H9 (cell line): ENCODE measurements at places on chromosomes 5 and 9. TPM values are rescaled to one million over a fixed set of nuclear protein-coding genes. Genes with fewer than 3 reads are reported as not detected.

EEIG1 gene
- 52.3 and 59.5 TPM in 2 replicates for total RNA-seq

ACOT12 gene
- not detected in 2 replicates for total RNA-seq

SLC25A48 gene
- 0.46 and 0.66 TPM in 2 replicates for total RNA-seq

UBQLN1 gene
- 111 and 116 TPM in 2 replicates for total RNA-seq

SPEF2 gene
- 0.33 and 1.0 TPM in 2 replicates for total RNA-seq

ACTBL2 gene
- total RNA-seq, result not detected in 2 replicates

PRDM12 gene
- total RNA-seq, result not detected in 2 replicates

GABRA6 gene
- total RNA-seq, result not detected in 2 replicates

SHROOM1 gene
- total RNA-seq, result 5.8 and 7.0 TPM in 2 replicates

GARIN3 gene
- total RNA-seq, result not detected in 2 replicates

GRCh38 chr9:93171261-93171990 lies 12.5 kb upstream of the WNK2 start:
- no peak overlapping the region for H3K4me3 ChIP-seq
- H3K27me3 ChIP-seq, result no peaks in the 10 kb centered on the region
- H3K4me1 ChIP-seq, result no peaks in the 10 kb centered on the region
- H3K27ac ChIP-seq, result no peak overlapping the region

GRCh38 chr5:178396796-178397720 lies 164.5 kb upstream of the PHYKPL start:
- H3K27ac ChIP-seq, result no peak overlapping the region
- no peak for DNase-seq
- no peaks in the 10 kb centered on the region; the same call in 1 of the 2 replicates for H3K4me1 ChIP-seq
- no peak overlapping the region for H3K4me3 ChIP-seq
- no peaks in the 10 kb centered on the region for H3K36me3 ChIP-seq

GRCh38 chr5:156540491-156540890 lies 213.5 kb downstream of the SGCD start:
- no peak overlapping the region for H3K27ac ChIP-seq
- H3K4me3 ChIP-seq, result no peak overlapping the region
- no peaks in the 10 kb centered on the region for H3K27me3 ChIP-seq
- H3K36me3 ChIP-seq, result no peaks in the 10 kb centered on the region

- H3K36me3 ChIP-seq, result peaks cover 7% of the 10 kb centered on the region; the same call in 1 of the 2 replicates
- H3K4me3 ChIP-seq, result no peak overlapping the region
- no peak overlapping the region for H3K27ac ChIP-seq
These were observed 19.0 kb downstream of the KIAA1958 start for GRCh38 chr9:112505607-112506006.

DNA sequence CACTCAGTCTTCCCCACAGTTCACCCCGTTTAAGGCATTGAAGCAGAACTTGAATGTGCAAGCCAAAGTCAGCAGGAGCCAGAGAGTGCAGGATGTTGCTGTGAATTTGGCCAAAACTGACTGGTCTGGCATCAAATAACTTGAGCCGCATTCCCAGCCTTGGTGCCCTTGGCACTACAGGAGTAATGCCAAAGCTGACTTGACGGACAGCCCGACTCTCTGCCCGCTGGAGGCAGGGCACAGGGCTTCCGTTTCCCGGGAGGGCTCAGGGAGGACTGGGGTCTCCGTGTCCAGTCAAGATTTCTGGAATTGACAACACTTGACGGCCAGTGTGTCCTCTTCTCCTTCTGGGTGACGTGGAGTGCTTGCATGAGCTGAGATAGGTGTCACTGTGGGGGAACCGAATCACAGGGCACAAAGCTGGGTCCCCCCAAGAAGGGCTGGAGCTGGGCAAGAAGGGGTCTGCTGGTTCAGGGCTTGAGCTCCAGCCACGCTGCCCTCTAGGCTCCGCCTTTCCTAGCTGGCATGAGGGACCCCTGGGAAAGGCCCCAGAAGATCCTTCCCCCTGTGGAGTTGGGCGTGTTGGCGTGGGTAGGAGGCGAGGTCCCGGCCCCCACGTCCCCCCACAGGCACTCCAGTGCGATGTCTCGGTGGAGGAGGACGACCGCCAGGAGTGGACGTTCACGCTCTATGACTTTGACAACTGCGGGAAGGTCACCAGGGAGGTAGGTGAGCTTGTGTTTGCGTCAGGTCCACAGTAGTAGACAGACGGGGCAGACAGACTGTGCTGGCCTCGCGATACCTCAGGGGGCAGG lies 25.2 kb downstream of the NKD2 start:
- H3K4me1 ChIP-seq, result no peaks in the 10 kb centered on the region
- no peak for DNase-seq
- H3K27ac ChIP-seq, result no peak overlapping the region
- H3K4me3 ChIP-seq, result no peak overlapping the region
- no peaks in the 10 kb centered on the region for H3K27me3 ChIP-seq

DNA sequence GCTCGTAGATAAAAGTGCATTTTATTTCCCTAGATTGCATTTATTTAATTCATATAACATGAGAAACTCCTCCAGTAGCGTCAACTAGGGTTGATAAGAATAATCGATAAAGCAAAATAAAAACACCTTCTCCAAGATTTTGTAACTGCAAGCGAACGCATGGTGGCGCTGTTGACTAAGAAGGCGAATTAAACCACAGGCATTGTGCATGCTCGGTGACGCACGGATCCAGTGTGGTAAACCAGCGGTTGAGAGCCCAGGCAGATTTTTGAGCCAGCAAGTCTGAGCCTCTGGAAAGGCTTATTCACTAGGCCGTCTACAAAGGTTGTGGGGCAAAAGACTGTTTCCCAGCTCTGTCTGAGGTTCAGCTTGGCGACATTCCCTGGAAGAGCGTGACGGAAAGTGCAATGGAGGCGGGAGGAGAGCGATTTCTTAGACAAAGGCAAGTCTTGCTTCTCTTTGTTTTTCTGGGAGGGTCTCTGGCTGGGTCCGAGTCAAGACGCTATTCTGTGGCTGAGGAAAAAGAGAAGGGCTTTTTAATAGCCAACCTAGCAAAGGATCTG lies at the start of gene PCDHB3:
Gene PCDHB3 (plus strand): TSS at position 231 of the 563 bp plus-strand sequence. CDS start 177 bp downstream, at position 408.
- H3K27me3 ChIP-seq, result no peaks in the 10 kb centered on the region
- DNase-seq, result peak; percentile 79
- H3K4me1 ChIP-seq, result no peaks in the 10 kb centered on the region

- peaks cover 14% of the 10 kb centered on the region for H3K36me3 ChIP-seq
- H3K4me1 ChIP-seq, result no peaks in the 10 kb centered on the region; the same call in 1 of the 2 replicates
- no peaks in the 10 kb centered on the region for H3K27me3 ChIP-seq
These were observed 6.7 kb downstream of the OR1K1 start for GRCh38 chr9:122806661-122807060.

GRCh38 chr5:174166231-174167079 lies 120.9 kb downstream of the NSG2 start:
- H3K4me1 ChIP-seq, result no peaks in the 10 kb centered on the region
- DNase-seq, result no peak
- H3K27ac ChIP-seq, result no peak overlapping the region
- H3K27me3 ChIP-seq, result no peaks in the 10 kb centered on the region
- no peaks in the 10 kb centered on the region for H3K36me3 ChIP-seq
- no peak overlapping the region for H3K4me3 ChIP-seq

DNA sequence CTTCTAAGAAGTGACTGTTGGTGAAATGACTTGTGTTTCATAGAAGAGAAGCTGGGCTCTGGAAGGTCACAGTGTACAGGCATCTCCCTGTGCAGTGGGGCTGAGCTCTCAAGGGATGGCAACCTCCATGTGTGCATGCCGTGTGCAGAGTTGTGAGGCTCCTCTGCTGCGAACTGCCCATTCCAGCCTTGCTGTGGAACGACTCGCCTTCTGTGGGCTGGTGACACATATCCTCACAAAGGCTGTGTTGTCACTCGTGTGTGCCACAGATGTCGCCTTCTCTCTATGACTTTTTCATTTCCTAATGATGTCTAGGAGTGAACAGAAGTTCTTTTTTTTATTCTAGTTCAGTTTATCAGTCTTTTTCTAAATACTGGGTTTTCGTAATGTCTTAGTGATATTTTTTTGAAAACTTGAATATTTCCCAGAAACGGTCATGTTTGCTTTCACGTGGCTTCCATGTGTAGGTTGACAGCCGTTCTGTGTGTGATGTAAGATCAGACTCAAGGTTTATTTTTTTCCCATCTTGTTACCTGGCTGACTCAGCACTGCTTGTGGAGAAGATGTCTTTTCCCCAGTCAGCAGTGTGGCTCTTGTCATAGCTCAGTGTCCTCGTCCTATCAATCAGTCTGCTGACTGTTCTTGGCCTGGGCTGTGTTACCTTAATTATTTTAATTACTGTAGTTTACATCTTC lies 57.3 kb upstream of the CACNA1B start:
- H3K4me3 ChIP-seq, result no peak overlapping the region
- DNase-seq, result no peak
- no peaks in the 10 kb centered on the region for H3K4me1 ChIP-seq
- H3K36me3 ChIP-seq, result peaks cover 70% of the 10 kb centered on the region
- no peak overlapping the region for H3K27ac ChIP-seq

DNA sequence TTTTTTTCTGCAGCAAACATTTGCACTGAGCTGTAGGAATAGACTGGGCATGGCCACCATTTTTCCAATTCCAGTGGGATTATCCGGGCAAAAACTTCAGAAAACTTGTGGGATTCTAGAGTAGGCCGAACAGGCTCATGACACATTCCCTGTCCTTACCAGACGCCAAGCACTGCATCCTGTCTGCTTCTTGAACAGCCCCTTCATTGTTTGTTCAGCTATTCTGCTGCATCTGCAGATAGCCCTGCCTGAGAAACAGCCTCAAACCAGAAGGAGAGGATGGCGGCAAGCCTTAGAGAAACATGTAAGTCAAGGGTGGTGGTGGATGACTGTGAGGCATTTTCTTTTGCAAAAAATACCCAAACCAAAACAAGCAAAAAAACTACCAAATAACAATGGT lies 111.8 kb upstream of the NTRK2 start:
- H3K27me3 ChIP-seq, result no peaks in the 10 kb centered on the region
- H3K4me3 ChIP-seq, result no peak overlapping the region
- H3K27ac ChIP-seq, result no peak overlapping the region

- peaks cover 3% of the 10 kb centered on the region; the same call in 1 of the 2 replicates for H3K4me1 ChIP-seq
- H3K36me3 ChIP-seq, result no peaks in the 10 kb centered on the region
- H3K27ac ChIP-seq, result no peak overlapping the region
- H3K4me3 ChIP-seq, result no peak overlapping the region
- DNase-seq, result peak; percentile 52
These were observed 97.1 kb downstream of the UNC13B start for GRCh38 chr9:35258660-35259474.

GRCh38 chr5:170612256-170612678 lies 108.4 kb downstream of the KCNIP1 start:
- H3K36me3 ChIP-seq, result no peaks in the 10 kb centered on the region
- no peaks in the 10 kb centered on the region; the same call in 1 of the 2 replicates for H3K27me3 ChIP-seq

GRCh38 chr5:116446356-116447005 lies 128.1 kb downstream of the SEMA6A start:
- H3K4me3 ChIP-seq, result no peak overlapping the region; the same call in 2 of the 3 replicates
- peaks cover 53% of the 10 kb centered on the region for H3K36me3 ChIP-seq
- H3K27me3 ChIP-seq, result no peaks in the 10 kb centered on the region
- peaks cover 6% of the 10 kb centered on the region; the same call in 1 of the 2 replicates for H3K4me1 ChIP-seq

DNA sequence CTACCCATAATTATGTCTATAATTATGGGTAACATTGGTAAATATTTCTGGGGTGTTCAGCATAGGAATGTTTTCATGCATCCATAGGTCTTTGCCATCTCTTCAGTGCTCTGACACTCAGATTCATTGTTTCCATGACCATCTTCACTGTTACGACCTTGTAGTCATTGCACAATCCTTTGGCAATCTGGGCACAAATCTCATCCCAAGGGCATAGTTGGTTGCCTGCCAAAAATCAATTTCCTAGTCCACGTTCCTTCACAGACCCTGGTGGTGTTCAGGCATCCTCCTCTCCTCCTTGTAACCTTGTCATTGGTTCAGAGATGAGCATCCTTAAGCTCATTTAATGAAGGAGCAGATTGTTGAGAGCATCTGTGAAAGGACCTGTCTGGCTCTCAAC lies 1400.7 kb downstream of the CDH12 start:
- no peaks in the 10 kb centered on the region for H3K27me3 ChIP-seq
- no peak overlapping the region for H3K4me3 ChIP-seq
- no peak overlapping the region for H3K27ac ChIP-seq
- no peaks in the 10 kb centered on the region for H3K4me1 ChIP-seq
- no peak for DNase-seq
- no peaks in the 10 kb centered on the region for H3K36me3 ChIP-seq

DNA sequence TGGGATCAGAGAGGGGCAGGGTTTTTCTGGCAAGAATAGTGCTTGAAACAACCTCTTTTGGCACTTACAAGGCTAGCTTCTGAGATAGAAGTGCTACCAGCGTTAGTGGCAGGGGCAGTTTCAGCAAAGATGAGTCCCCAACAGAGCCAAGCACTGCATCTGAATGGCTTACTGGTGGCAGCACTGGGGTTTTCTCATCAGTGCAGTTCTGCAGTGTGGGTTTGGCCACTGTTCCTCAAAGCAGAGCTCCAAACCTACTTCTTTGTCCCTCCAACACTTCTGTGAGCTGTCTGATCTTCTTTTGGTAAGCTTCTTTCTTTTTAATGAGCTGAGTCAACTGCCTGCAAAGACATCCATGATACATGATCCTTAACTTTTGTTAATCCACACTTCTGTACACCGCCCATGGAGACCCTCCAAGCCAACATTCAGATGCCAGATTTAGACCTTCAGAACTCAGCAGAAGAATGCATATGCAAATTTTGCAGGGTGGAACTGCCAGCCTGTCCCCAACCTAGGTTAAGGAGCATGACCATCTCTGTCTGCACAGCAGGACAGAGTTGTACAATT lies 29.9 kb upstream of the FSTL4 start:
- no peak overlapping the region for H3K27ac ChIP-seq
- H3K27me3 ChIP-seq, result no peaks in the 10 kb centered on the region; the same call in 1 of the 2 replicates
- DNase-seq, result no peak
- no peaks in the 10 kb centered on the region for H3K36me3 ChIP-seq
- H3K4me1 ChIP-seq, result no peaks in the 10 kb centered on the region

DNA sequence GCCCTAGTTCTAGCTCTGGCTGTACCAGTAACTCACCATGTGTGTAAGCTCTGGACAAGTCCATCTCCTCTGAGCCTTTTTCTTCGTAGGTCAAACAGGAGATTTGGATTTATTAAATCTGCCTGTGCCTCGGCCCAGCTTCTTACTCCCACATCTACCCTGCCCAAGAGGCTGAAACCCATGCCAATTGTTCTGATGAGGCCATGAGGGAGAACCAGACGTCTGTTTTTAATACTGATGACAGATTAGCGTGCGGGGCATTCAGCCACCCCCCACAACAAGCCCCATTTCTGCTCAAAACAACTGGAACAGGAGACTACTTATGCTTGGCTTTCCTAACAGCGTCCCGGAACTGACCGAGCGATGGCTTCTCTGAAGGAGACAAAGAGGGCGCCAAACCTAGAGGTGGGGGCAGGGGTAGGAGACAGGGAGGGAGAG lies 81.2 kb upstream of the TRIM32 start:
- H3K27ac ChIP-seq, result no peak overlapping the region
- H3K36me3 ChIP-seq, result no peaks in the 10 kb centered on the region
- H3K4me1 ChIP-seq, result no peaks in the 10 kb centered on the region
- H3K27me3 ChIP-seq, result no peaks in the 10 kb centered on the region
- H3K4me3 ChIP-seq, result no peak overlapping the region

- H3K4me3 ChIP-seq, result 0 out of 3 replicates have a peak overlapping the region, but pooled peaks have one; percentile 0
- no peak overlapping the region for H3K27ac ChIP-seq
- H3K27me3 ChIP-seq, result no peaks in the 10 kb centered on the region
- peaks cover 3% of the 10 kb centered on the region for H3K36me3 ChIP-seq
- peaks cover 2% of the 10 kb centered on the region; the same call in 1 of the 2 replicates for H3K4me1 ChIP-seq
These were observed 73.6 kb downstream of the C9orf153 start for GRCh38 chr9:86185872-86186271.

GRCh38 chr9:136775191-136775590 lies 10.9 kb upstream of the LCN15 start:
- H3K4me1 ChIP-seq, result no peaks in the 10 kb centered on the region
- H3K36me3 ChIP-seq, result peaks cover 12% of the 10 kb centered on the region
- H3K4me3 ChIP-seq, result no peak overlapping the region
- H3K27ac ChIP-seq, result no peak overlapping the region
- H3K27me3 ChIP-seq, result no peaks in the 10 kb centered on the region; the same call in 1 of the 2 replicates
- no peak for DNase-seq
